Epithelial cell of esophagus (primary cell): ENCODE measurements at places on chromosomes 7 and 10.

DNA sequence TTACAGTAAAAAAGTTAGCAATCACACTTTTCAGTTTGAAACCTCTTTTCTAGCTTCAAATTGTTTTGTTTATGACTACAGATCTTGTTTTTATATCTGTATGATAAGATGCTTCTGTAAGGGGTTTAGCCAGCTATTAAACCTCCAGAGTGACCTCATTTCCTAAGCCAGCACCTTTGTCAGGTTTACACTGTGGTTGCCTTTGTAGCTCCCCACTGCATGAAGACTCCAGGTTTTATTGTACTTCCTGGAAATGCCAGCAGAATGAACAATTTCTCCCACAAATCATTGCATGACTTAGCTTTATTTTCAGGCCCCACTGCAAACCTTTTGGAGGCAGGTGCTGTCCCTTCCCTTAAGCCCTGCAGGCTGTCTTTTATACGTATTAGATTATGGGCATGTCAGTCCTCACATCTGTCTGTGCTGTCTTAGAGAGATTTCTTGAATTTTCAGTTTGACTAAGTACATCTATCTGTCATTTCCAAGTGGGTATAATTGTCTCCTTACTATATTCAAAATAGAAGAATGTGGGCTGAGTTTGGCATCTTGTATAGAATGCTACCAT is 8.2 kb upstream of the AGR3 start:
- DNase-seq, result peak; percentile 17

DNA sequence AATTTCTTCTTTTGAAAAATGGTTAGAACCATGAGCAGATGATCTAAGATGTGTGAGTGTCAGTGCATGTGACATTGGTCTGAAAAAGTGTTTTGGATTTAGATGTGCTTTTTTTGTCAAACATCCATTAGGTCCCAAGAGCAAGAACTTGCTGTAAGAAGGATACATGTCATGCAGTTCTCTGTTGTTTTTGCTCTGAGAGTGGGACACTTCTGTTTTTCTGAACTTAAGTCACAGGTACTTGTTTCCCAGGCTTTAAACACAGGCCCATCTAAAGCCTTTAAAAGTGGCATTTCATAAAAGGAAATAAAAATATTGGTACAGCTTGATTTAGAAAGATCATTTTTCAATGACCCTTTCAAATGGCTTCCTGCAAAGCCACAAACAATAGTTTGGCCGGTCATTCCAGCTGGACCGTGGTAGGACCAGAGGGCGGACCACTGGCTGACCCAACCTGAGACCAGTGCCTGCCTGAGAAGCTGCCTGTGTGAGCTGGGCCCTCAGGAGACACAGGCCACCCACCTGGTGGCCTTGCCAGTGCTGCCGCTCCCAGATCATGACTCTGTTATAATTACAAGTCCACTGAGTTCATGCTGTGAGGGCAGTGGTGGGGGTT is 92.7 kb downstream of the EEPD1 start:
- DNase-seq, result no peak

DNA sequence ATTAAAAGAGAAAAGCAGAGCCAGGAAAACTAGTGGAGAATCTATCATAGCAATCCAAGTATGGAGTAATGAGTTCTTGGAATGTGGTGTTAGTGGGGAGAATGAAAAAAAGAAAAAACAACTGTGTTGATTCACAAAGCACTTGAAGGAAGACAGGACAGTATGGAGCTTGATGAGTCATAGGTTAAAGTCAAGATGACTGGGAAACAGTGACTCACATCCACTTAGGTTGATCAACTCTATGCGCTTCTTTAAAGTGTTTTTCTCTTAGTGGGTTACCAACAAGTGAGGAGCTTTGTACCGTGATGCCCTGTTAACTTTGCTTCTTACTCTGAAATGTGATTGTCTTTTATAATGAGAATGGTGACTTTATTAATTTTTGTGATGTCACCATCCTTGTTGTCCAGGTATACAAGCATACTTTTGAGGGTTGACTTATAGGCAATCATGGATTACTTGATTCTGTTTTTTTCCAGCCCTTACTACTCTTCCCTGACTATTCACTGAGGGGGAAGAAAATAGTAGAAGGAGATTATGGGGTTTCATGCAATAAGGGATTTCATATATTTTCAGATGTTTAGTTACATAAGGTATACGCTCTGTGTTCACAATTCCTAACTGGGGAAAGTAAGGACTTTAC is 32.1 kb upstream of the MDFIC start:
- peak; percentile 96 for DNase-seq

GRCh38 chr7:32059289-32060011 is 10.8 kb downstream of the PDE1C start:
- DNase-seq, result no peak

- peak; percentile 7 for DNase-seq
These were observed 28.7 kb upstream of the HABP2 start for GRCh38 chr10:113524120-113524519.

DNA sequence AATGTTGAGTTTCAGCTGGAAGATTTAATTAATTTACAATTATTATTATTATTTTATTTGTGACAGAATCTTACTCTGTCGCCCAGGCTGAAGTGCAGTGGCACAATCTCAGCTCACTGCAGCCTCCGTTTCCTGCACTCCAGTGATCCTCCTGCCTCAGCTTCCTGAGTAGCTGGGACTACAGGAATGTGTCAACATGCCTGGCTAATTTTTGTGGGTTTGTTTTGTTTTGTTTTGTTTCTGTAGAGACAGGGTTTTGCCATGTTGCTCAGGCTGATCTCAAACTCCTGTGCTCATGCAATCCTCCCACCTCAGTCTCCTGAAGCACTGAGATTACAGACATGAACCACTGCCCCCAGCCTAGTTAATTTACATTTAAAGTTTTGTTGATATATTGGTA is 93.8 kb upstream of the MEOX2 start:
- peak; percentile 40 for DNase-seq

DNA sequence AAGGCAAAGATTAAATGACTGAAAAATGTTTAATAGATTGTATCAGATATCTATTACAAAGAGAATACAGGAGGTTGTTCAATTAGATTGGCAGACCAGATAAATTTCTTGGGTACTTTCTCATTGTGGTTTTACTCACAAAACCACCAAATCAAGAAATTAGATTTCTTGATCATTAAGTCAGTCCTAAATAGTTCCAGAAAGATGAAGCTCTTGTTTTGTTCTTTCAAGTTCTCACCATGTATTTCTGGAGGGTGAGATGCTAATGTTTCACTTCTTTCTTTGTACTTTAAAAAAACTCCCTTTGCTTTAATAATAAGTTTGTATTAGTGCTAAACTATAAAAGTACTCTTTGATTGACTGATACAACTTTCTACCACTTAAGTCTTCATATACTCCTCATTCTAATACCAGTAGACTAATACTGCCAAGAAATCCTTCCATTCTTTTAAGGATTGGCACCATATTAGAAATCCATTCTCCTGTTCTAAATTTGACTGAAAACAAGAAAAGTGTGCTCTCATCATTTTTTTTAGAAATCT is 69.4 kb downstream of the RNF133 start:
- DNase-seq, result no peak

- no peak for DNase-seq
These were observed 54.4 kb downstream of the ZNF277 start for GRCh38 chr7:112260911-112261310.

DNA sequence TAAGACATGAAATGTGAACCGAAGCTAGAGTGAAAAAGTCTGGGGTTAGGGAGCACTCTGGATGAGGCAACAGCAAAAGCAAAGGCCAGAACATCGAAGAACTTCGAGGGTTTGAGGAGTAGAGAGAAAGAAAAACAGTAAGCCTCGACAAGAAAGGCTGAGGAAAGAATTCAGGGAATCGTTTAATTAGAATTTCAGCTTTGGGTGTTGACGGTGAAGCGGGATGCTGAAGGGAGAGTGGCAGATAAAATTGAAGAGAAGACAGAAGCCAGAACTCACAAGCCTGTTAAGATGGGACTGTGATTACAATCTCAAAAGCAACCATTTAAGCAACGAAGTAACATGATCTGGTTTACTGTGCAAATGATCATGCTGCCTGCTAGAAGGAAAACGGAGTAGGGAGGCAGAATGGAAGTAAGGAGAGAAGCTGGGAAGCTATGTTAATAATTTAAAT is 2.1 kb downstream of the TRDMT1 start:
- no peak for DNase-seq

DNA sequence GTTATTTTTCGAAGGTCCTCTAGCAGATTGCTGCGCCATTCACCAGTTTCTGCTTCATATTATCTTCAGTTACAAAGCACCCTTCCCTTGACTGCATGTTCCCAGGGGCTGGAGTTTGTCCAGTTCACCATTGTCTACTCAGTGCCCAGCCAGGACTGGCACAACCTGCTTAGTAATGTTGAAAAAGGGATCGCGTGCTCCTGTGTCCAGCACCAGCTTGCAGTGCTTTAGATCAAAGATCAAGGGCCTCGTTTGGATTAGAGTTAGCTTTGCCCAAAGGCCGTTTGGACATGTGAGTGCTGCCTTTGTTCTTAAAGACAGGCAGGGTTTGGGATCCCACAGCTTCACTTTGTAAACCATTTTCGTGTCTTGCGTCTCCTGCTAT is 867 bp downstream of the ATP6V0E2 start:
- DNase-seq, result no peak

GRCh38 chr10:106500925-106501525 is 663.5 kb downstream of the SORCS1 start:
- peak; percentile 47 for DNase-seq

DNA sequence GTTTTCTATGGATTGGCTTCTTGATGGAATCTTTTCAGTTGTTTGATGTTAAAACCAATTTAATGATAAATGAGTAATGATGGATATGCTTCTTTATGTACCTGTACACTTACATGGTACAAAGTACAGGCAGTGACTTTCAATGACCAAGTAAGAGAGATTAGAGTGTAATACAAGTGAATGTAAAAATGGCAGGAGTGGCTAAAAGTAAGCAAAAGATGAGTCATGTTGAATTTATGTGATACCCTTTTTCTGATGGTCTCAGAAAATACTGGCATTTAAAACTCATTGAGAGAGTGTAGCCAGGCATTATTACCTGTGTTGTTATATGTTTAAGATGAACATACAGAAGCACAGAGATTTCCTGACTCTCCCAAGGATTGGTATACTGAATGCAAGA is 97.1 kb downstream of the GPR85 start:
- DNase-seq, result no peak

DNA sequence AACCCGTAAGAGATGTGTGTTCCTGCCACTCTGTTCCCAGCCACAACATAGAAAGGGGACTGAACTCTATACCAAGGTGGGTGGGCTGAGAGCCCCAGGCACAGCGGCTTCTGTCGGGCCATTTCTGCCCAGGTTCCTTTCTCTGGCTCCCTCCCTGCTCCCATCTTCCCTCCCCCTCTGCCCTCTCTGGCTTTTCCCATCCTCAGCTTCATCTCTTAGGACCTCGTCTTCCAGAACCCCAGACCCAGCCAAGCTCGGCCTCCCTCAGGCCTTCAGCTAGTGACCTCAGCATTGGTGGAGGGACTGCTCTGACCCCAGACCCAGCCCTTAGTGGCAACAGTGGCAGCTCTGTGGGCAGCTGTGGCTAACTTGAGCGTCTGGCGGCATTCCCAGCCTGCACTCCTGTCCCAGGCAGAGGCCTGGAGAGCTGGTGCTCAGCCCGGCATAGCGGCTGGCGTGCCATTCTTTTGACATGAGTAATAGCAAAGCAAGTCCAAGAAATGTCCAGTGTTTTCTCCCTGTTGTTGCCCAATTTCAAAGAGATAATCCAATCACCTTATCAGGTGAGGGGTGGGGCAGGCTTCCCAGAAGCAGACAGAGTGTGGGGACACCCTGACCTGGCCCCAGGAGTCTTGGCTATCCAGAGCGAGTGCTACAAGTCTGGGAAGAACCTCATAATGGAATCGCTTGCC is 15.9 kb downstream of the PTPRE start:
- peak; percentile 87 for DNase-seq

GRCh38 chr7:151012031-151012692 is 12.1 kb downstream of the ATG9B start:
- no peak for DNase-seq

DNA sequence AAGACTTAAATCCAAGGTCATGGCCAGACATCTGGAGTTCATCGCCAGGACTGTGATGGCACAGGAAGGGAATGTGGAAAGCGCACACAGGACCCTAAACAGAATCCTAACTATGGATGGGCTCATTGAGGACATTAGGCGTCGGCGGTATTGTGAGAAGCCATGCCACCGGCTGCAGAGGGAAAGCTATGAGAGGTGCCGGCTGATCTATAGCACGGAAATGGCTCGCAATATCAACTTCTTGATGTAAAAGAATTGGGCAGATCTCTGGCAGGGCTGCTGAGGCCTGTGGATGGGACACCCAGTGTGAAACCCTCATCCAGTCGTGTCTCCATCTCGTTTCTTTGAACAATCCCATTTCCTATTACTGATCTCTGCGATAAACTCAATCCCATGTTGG is 6.3 kb upstream of the CTBP2 start:
- no peak for DNase-seq

DNA sequence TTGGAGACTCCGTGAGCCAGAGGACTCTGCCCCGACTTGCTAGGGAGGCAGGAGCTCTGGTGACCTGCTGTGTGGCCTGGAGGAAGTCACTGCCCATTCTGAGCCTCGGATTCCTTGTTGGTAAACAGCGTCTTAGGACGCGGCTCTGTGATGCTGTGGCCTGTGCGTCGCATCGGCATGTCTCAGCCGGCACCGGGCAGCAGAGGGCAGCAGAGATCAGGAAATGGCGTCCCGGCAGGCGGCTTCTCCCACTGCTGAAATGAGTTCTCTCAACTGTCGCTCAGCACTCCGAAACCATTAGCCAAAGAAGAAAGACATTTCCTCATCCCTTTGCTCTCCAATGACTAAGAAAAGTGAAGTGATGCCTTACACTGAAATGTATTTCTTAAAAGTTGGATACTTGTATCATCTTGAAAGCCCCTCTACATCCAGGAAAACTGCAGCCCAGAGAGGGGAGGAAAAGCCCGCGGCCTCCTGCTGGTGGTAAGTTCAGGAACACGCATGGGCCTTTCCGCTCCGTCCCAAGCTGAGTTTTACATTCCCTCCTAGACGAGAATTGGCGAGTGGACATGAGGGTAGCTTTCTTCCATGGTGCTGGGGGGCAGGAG is 91.7 kb downstream of the WDR11 start:
- DNase-seq, result peak; percentile 85

GRCh38 chr7:68785036-68785435 is 813.2 kb upstream of the AUTS2 start:
- no peak for DNase-seq

DNA sequence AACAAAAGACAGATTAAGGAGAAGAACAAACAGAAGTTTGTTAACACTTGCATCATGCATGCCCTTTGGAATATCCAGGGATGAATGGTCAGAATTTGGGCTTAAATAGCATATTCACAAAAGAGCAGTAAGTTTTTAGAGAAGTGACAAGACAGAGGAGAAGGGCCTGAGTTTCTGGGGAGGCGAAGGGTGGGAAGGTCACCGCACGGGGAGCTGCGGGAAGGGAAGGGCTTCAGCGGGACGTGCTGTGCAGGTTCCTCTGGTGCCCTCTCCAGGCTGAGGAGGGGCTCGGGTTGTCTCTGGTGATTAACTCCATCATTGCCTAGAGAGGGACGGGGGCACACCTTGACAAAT is 10.4 kb upstream of the ZNF22 start:
- DNase-seq, result no peak

DNA sequence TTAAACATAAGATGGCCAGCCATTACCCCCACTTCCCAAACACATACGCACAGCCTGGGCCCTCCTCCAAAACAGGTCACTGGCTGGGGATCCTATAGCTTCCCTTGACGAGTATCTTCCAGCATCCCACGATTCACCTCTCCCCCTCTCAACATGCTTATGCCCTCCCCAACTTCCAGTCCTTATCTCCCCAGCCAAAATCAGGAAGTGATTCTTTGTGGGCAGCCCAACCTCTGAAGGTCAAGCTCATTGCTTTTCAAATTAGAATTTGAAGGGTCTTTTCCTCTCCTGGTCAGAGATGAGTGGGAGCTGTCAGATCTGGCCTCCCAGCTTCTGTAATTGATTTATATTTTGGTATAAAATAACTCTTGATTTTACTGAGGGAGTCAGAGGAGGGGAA is 133.6 kb downstream of the ATXN7L1 start:
- no peak for DNase-seq
